ENCODE measurements at places on chromosomes 5 and 9. TPM values are rescaled to one million over a fixed set of nuclear protein-coding genes. Genes with fewer than 3 reads are reported as not detected.

DNA sequence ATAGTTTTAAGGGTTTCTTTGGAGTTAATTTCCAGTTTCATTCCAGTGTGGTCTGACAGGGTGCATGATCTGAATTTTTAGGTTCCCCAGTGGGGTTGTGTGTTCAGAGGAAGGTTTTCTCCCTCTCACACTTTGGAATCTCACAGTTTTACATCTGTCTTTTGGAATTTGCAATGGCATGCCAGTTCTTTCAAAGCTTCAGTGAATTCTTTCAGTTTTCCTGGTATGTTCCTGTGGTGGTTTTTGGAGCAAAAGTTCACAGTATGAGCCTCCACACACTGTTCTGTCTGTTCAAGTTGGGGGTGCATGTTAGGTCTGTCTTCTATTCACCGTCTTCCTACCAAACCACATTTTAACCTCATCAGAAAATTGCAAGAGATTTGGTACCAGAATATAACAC, 624.2 kb downstream of the KCTD16 start:
- DNase-seq, result no peak

DNA sequence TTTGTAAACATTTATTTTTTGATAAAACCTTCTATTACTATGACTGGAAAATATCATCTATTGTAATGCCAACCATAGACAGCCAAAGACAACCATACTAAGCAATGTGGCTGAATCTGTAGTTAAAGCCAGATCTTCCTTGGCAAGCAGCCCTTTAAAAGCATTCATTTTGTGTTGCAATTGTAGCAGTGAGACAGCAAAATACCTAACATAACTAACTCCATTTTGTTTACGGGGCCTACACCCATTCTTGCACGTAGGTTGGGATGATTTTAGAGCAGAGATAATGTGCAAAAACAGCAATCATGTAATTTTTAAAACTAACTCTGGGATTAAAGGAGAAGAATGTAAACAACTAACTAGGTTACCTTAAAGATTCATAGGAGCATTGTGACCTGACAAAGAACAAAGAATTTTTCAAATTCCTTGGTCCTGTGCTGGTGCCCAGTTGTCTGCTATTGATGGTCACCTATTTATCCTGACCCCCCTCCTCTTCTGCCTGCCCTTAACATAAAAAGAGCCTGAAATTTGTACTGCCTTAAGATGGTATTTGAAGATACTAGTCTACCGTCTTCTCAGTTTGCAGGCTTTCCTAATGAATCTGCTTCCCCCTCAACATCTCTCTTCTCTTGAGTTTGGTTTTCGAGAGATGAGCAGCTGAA, 10.6 kb downstream of the IFNA1 start:
- no peak for DNase-seq

DNA sequence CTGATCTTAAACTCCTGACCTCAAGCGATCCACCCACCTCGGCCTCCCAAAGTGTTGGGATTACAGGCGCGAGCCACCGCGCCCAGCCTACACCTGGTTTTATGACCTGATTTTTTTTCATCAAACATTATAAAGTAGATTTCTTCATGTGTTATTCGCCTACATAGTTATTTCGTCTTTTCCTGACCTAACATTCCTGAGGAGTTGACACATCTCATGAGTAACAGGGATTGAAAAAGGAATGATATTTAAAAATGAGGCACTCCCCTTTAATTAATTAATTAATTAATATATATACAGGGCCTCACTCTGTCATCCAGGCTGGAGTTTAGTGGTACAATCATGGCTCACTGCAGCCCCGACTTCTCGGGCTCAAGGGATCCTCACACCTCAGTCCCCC, 20.2 kb upstream of the MTMR12 start:
- no peak for DNase-seq

DNA sequence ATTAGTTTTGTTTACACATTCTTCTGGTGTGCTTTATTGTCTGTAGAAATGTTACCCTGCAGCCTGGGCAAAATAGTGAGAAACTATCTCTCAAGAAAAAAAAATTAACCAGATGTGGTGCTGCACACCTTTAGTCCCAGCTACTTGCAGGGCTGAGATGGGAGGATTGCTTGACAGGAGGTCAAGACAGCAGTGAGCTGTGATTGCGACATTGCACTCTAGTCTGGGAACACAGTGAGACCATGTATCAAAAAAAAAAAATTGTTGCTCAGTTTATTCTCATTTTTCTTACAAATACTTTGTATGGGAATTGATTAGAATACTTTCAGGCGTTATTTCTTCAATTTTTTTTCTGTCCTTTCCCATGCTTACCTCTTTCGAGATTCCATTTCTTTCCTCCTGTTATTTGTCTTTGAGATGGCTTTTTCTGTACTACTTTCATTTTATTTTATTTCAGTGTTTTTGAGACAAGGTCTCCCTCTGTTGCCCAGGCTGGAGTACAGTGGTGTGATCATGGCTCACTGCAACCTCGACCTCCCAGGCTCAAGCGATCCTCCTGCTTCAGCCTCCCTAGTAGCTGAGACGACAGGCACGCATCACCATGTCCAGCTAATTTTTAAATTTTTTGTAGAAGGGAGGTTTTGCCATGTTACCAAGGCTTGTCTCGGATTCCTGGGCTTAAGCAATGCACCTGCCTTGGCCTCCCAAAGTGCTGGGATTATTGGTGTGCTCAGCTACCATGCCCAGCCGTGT, 24.9 kb downstream of the TENT2 start:
- no peak for DNase-seq

- no peak for DNase-seq
These were observed 208.2 kb downstream of the ZNF608 start for GRCh38 chr5:124538191-124538590.

- DNase-seq, result peak; percentile 10
These were observed 34.9 kb downstream of the SH3GL2 start for GRCh38 chr9:17613758-17614157.

DNA sequence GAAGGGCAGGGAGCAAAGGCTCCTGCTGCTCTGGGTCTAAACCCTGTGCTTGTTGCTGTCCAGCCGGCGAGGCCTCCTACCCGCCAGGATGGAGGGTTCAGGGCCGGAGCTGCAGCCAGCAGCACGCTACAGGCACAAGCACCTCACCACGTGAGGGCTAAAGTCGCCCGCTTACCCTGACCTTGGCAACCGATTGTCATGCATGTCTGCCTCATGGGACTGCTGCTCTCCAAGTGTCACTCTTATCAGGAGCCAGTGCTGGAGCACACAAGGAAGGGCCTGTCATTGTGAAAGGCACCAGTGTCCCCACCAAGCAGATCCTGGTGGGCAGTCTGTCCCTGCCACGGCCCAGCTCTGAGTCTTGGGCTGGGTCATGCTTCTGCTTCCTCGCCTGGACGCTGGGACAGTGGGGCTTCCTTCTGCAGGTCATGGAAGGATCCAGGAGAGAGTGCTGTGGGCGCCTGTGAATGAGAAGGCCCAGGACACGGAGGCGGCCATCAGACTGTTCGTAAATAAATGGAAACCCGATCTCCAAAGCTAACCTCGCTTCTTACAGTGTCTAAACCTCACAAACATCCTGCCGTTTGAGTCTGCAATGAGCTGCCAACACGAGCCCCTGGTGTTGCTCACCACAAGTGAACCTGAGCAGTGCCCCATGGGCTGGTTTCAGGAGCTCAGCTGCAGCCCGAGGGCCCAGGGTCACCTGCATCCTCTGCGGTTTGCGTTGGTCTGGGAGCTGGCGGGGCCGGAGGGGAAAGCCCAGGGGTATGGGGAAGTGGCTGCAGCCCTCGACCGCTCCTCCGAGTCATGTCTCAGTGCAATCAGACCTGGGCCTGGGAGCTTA, 58.2 kb upstream of the RXRA start:
- DNase-seq, result no peak

DNA sequence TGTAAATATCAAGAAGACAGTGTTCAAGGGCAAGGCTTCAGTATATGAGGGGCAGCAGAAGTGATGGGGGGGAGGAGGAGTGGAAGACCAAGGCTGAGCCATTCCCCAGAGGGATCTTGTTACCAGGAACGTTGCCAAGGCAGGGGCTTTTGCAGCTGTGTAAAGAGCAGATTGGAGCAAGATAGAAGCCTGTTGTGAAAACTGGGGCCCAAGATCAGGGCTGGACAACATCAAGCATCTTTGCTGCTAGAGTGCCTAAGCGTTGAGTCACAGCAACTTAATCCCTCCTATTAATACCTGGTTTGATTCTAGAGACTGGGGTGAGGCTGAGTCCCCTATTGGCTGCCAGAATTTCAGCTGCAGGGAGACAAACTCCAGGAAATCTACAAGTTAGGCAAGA, 18.4 kb upstream of the ERCC6L2 start:
- no peak for DNase-seq

DNA sequence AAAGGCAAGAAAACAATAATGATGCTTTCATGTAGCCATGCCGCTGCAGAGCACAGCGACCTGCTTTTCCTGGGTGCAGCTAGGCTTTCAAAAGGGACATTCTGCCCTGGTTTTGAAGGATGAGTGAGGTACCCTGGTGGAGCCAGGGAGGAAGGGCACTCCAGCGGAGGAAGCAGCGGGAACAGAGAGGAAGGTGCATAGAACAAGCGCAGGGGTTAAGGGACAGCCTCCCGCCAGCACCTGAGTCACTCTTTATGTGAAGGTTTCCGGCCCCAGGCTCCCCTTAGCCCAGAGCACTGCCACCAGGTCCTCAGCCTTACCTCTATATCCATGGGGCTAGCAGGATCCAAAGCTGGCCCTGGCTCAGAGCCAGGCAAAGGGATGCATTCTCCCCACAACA, 221.1 kb downstream of the CDK5RAP2 start:
- no peak for DNase-seq

- no peak for DNase-seq
These were observed 303.6 kb downstream of the SPOCK1 start for GRCh38 chr5:137195483-137195882.

- DNase-seq, result no peak
These were observed 55.3 kb downstream of the RANBP17 start for GRCh38 chr5:170917113-170917512.

DNA sequence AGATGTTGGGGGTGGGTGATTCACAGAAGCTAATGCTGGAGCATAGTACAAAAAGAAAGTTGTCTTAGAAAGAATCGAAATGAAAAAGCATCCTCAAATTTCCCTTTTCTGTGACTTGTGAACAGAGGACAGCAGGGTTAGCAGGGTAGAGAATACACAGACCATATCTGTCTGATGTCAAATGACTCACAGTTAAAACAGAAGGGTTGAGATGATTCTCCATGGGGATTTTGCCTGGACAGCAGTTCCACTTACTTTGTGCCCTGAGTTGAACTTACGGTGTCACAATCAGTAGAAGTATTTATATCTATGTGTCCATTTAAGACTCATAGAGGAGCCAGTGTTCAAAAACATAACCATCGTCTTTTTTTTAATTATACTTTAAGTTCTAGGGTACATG, 801.6 kb downstream of the KCTD16 start:
- no peak for DNase-seq

Gene INSL6
- total RNA-seq, result not detected

Gene OXCT1
- 20.9 TPM for total RNA-seq

Gene SNAPC3
- 23.2 TPM for total RNA-seq

Gene LCN15
- not detected for total RNA-seq

Gene LEAP2
- total RNA-seq, result 0.25 TPM

Gene SLC30A5
- total RNA-seq, result 42.8 TPM

Gene ANKRD55
- not detected for total RNA-seq

Gene IFNE
- total RNA-seq, result 0.34 TPM

Gene NR4A3
- 0.41 TPM for total RNA-seq

Measured in kidney epithelial cell (primary cell).